ENCODE measurements at places on chromosomes 3 and 15.

DNA sequence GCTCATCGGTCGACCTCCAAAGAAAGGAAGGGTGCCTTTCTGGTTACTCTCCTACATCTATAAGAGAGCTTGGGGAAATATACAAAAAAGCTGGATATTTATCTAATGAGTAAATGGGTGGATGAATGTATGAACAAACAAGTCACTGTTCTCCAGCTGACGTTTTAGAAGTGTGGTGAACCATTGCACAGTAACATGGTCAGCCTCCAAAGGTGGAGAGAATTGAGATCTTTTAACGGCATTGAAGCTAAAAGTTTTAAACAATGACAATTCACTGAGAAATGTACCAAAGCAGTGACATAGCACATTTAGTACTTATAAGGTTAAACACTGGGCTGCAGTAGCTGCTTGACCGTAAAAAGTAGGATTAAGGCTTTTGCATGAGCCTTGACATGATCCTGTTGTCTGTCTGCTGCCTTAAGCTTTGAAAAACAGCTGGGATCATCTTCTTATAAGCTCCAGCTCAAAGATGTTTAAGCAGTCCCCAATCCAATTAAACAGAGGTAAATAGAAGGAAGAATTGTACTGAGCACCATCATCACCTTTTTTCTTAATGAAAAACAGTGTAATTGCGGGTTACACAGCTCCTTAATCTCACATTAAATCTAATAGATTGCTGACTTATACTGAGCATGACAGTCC lies 222.9 kb downstream of the WDR72 start:
- DNase-seq, result no peak

- DNase-seq, result no peak
These were observed 181.1 kb downstream of the MYRIP start for GRCh38 chr3:39990532-39990931.

- DNase-seq, result no peak
These were observed 30.8 kb upstream of the BFSP2 start for GRCh38 chr3:133369068-133369440.

DNA sequence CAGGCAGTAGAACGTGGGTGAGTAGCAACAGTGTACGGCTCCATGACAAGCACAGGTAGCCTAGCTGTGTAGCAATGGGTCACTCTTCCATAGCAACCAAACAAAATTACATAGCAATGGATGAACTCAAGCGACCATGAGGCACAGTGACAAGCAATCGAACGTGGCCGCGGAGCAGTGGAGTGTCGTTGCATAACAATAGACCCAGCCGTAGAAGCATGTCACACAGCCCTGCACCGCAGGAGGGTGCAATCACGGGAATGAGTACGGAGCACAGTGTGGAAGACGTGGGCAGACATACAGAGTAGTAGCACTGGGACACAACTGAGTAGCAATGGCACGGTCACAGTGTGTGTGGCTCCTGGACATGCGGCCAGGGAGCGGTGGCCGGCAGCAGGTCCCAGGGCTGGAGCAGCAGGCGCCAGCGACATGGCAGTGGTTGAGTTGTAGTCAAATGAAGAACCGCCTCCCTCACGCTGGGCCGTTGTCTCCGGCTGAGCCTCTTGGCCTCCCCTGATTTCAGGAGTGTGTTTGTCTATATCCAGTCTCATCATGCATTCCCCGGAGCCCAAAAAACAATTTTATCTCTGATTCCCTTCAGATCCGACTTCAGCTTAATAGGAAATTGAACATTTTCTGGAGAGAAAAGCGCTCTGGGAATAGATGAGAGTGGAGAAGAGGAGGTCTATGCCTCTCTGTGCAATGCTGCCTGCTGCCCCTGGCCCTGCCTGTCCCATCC lies 64.1 kb downstream of the CCDC33 start:
- no peak for DNase-seq

DNA sequence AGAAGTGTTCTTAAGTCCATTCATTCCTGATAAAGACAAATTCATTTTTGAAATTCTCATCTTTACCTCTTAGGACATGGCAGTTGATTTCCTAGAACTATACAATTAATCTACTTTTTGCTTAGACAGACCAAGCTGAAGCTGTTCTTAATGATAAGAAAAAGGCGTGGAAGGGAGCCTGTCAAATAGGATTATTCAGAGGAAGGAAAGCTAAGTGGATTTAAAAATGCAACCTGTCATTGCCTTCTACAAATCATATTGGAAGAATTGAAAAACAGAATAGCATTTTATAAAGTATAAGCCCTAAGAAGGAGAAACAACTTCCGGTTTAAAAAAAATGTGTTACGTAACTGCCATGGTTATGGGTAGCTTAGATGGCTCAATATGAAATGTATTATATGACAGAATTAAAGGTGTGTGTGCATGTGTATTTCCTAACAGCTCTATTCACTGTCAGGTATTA lies 81.2 kb upstream of the RAP2B start:
- DNase-seq, result no peak

- no peak for DNase-seq
These were observed 149.9 kb downstream of the SST start for GRCh38 chr3:187520027-187520945.

- DNase-seq, result no peak
These were observed 114.3 kb downstream of the EEFSEC start for GRCh38 chr3:128267541-128267940.

GRCh38 chr3:39505866-39506742 lies 38.6 kb downstream of the MOBP start:
- no peak for DNase-seq

GRCh38 chr3:150370999-150371398 lies 37.1 kb upstream of the TSC22D2 start:
- DNase-seq, result no peak

DNA sequence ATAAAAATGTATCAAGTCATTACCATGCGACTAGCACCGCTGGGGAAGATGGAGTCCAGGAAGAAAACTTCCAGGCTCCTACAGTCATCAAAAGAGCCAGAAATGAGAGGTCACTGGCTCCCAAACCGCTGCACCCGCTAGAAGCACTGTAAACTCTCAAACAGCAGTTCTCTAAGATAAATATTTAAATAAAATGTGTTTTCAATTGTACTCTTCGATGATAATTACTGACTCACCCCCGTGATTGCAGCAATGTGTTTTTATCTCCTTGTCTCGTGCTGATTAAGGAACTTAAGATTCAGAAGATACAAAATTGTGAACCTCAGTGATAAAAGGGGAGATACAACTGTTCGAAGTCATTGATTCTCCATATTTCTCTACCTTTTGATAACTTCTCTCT lies 45.8 kb upstream of the FOXP1 start:
- no peak for DNase-seq

- no peak for DNase-seq
These were observed 10.1 kb upstream of the GOLGA8J start for GRCh38 chr15:30072630-30073029.

GRCh38 chr3:77147836-77148578 lies 108.1 kb downstream of the ROBO2 start:
- no peak for DNase-seq

DNA sequence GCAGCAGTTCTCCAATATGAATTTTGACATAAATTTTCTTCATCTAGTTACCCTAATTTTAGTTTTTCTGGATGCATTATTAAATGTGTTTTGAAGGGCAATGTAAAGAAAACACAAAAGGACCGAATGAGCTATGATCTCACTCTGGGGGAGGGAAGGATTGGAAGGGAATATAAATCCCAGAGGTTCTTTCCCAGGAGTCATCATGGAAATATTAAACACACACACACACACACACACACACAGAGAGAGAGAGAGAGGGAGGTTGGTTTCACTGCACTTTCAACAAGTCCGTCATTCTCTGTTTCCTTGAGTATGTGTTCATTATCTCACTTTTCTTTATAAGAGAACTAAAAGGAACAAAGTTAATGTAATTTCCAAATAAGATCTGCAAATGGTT lies 70.7 kb upstream of the DCBLD2 start:
- no peak for DNase-seq

- DNase-seq, result no peak
These were observed 17.6 kb downstream of the FAM107A start for GRCh38 chr3:58559586-58559985.

DNA sequence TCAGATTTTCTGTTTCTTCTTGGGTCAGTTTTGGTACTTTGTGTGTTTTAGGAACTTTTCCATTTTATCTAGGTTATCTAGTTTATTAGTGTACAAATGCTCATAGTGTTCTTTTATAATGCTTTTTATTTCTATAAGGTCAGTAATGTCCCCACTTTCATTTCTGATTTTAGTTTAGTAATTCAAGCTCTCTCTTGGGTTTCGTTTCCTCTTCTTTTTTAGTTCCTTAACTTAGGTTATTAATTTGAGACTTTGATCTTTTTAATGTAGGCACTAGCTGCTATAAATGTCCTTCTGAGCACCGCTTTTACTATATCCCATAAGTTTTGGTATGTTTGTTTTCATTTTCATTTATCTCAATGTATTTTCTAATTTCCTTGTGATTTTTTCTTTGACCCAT lies 27.0 kb upstream of the CD200R1L start:
- no peak for DNase-seq

GRCh38 chr3:72060447-72061034 lies 275.6 kb upstream of the PROK2 start:
- no peak for DNase-seq

DNA sequence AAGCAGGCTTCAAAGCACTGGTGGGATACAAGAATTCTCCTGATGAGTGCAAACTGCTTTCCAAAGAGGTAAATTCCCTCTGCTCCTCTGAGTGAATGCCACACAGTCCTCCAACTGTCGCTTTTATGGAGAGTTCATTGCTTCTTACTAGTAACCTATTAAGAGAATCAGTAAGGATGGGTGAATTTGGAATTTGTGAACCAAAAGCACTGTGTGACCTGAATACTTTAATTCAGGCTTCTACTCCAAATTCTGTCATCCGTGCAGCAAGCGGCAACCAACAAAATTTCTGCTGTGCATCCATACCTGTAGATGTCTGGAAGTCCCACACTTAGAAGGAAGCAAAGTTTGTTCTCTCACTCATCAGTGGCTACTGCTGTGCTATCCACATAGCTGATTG lies 66.7 kb upstream of the SNRK start:
- no peak for DNase-seq

- no peak for DNase-seq
These were observed 118.2 kb upstream of the STRIT1 start for GRCh38 chr3:155411500-155412223.

- DNase-seq, result no peak
These were observed 27.9 kb upstream of the ACKR4 start for GRCh38 chr3:132569153-132569552.

DNA sequence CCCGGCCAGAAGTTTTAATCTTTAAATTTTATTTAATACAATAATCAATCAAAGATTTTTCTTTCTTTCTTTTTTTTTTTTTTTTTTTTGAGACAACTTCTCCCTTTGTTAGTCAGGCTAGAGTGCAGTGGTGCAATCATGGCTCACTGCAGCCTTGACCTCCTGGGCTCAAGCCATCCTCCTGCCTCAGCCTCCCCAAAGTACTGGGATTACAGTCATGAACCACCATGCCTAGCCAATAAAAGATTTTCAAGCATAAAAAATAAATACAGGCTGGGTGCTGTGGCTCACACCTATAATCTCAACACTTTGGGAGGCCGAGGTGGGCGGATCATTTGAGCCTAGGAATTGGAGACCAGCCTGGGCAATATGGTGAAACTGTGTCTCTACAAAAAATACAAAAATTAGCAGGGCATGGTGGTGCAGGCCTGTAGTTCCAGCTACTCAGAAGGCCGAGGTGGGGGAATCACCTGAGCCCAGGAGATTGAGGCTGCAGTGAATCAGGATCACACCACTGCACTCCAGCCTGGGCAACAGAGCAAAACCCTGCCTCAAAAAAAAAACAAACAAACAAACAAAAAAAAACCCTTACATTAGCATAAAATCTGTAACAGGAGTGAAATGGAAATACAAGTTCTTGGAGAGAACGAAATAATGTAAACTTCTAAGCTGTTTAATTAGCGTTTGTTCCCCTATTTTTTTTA lies 29.1 kb upstream of the SRP14 start:
- no peak for DNase-seq

DNA sequence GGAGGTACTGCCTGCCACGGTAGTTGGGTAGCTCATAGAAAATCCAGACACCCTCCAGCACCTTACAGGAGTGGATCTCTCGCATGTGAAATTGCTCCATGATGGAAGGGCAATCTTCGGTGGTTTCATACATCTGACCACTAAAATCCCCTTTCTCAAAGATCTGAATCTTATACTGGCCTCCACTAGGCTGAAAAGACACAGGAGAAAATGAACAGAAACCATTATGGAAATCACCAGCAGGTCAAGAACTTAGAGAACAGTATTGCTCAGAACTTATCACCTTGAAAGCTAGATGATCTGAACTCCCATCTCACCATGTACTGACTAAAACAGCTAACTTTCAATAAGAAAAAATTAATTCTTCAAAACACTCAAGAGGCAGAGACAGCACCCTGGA lies 5.4 kb downstream of the CRYGS start:
- DNase-seq, result no peak

DNA sequence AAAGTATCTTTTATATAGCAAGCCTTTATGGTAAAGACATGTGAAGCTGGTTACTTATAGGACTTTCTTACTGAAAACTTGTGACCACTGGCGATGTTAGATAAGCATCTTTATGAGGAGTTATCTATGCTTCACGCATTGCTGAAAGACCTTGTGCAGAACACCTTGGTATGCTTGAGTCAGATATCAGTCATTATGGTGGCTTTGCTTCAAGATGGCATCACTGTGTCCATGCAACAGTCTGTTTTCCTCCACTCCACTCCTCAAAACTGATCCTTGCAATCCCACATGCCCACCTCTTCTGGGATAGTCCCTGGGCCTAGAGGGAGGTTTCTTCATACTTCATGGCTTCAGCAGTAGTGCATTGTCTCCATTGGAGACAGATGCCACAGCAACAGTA lies 656.3 kb downstream of the ZNF385D start:
- no peak for DNase-seq

GRCh38 chr3:122642935-122643334 lies 37.7 kb upstream of the PARP14 start:
- no peak for DNase-seq

DNA sequence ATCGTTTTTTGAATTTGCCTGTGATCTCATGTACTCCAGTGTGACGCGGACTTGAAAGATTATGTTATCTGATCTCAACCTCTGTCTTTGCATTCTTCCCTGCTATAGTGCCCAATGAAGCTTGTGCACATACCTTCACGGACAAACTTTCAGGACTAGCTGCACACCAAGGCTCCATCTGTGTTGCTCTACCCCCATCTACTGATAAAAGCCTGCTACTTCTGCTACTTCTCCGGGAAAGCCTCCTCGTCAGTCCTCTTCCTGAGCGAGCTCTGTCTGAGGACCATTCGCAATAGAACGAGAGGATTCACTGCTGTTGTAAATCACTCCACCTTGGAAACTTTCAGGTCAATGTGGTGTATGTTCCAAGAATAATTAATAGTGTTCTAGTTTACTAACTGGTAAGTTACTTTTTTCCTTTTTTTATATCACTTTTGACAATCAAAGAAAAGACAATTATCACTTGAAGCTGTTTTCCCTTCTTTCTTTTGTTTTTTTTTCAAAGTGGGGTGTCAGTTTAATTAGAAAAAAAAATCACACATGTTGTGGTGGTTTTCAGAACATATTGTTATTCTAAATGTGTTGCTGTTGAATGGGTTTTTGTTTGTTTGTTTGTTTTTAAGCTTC lies 217.6 kb downstream of the ARRDC4 start:
- no peak for DNase-seq
